CD14-positive monocyte (primary cell): ENCODE measurements at places on chromosomes 6 and 20. TPM values are rescaled to one million over a fixed set of nuclear protein-coding genes. Genes with fewer than 3 reads are reported as not detected.

The ID1 gene
- polyA plus RNA-seq = 3.9 TPM

The NRSN1 gene
- not detected for polyA plus RNA-seq

The ZC3H12D gene
- 1.2 TPM for polyA plus RNA-seq

The TBX18 gene
- not detected for polyA plus RNA-seq

The NR2E1 gene
- not detected for polyA plus RNA-seq

The CPXM1 gene
- not detected for polyA plus RNA-seq

The RNF5 gene
- 83.5 TPM for polyA plus RNA-seq

The MMP24 gene
- 0.14 TPM for polyA plus RNA-seq

The BMP7 gene
- polyA plus RNA-seq = not detected in 2 replicates

The ETV7 gene
- polyA plus RNA-seq = 1.5 and 5.3 TPM in 2 replicates

The WFDC12 gene
- not detected for polyA plus RNA-seq

The TDP2 gene
- polyA plus RNA-seq = 9.9 and 21.0 TPM in 2 replicates

The DEFB124 gene
- polyA plus RNA-seq = not detected

The THBD gene
- 7.4 TPM for polyA plus RNA-seq

The SEL1L2 gene
- polyA plus RNA-seq = not detected

The C20orf204 gene
- polyA plus RNA-seq = not detected

The CST2 gene
- not detected for polyA plus RNA-seq

The SLC22A23 gene
- polyA plus RNA-seq = not detected

The PTCRA gene
- 0.27 TPM in 1 of 2 replicates, not detected in the other for polyA plus RNA-seq

The RNF144B gene
- polyA plus RNA-seq = 25.6 TPM

The KIF13A gene
- 6.0 TPM for polyA plus RNA-seq

The BCAS1 gene
- 0.02 TPM for polyA plus RNA-seq

The MRAP2 gene
- not detected in 2 replicates for polyA plus RNA-seq

The CDH4 gene
- not detected for polyA plus RNA-seq

The PCK1 gene
- not detected for polyA plus RNA-seq

The GNRH2 gene
- not detected for polyA plus RNA-seq

The CST4 gene
- polyA plus RNA-seq = not detected

The CST3 gene
- polyA plus RNA-seq = 1,459 and 3,582 TPM in 2 replicates

The CLPSL1 gene
- polyA plus RNA-seq = not detected in 2 replicates

The TUBE1 gene
- polyA plus RNA-seq = 2.1 TPM

The SLC16A10 gene
- polyA plus RNA-seq = not detected in 2 replicates

The FAM209A gene
- polyA plus RNA-seq = 1.7 and 3.6 TPM in 2 replicates

The DTD1 gene
- polyA plus RNA-seq = 26.3 TPM

The EEF1A2 gene
- 0.05 and 0.08 TPM in 2 replicates for polyA plus RNA-seq

The AKAP12 gene
- 0.01 TPM in 1 of 2 replicates, not detected in the other for polyA plus RNA-seq

The HUS1B gene
- 0.23 TPM for polyA plus RNA-seq

The PKIB gene
- polyA plus RNA-seq = 0.33 and 1.4 TPM in 2 replicates

The HLA-DMB gene
- polyA plus RNA-seq = 726 TPM

The GJA1 gene
- polyA plus RNA-seq = not detected

The CLIC5 gene
- polyA plus RNA-seq = not detected

The DLL1 gene
- polyA plus RNA-seq = 0.11 and 0.17 TPM in 2 replicates
